ENCODE measurements at places on chromosomes 5 and 9. TPM values are rescaled to one million over a fixed set of nuclear protein-coding genes. Genes with fewer than 3 reads are reported as not detected.

- peak overlapping the region; percentile 57 for H3K4me3 ChIP-seq
- no peaks in the 10 kb centered on the region for H3K27me3 ChIP-seq
- no peaks in the 10 kb centered on the region for H3K36me3 ChIP-seq
- H3K4me1 ChIP-seq = peaks cover 25% of the 10 kb centered on the region
Measured at GRCh38 chr5:65481171-65481581, 544 bp downstream of the ADAMTS6 start.

The GDF9 gene
- total RNA-seq = 0.55 TPM

- DNase-seq = no peak
- no peak overlapping the region for H3K4me3 ChIP-seq
- no peaks in the 10 kb centered on the region for H3K36me3 ChIP-seq
- H3K4me1 ChIP-seq = peaks cover 5% of the 10 kb centered on the region
- no peaks in the 10 kb centered on the region for H3K27me3 ChIP-seq
- H3K27ac ChIP-seq = peak overlapping the region; percentile 26
Measured at GRCh38 chr9:83403527-83404238, 134.5 kb downstream of the FRMD3 start.

- H3K27ac ChIP-seq = no peak overlapping the region
- no peaks in the 10 kb centered on the region for H3K36me3 ChIP-seq
Measured at GRCh38 chr9:111514967-111515366, 10.0 kb upstream of the ZNF483 start.

DNA sequence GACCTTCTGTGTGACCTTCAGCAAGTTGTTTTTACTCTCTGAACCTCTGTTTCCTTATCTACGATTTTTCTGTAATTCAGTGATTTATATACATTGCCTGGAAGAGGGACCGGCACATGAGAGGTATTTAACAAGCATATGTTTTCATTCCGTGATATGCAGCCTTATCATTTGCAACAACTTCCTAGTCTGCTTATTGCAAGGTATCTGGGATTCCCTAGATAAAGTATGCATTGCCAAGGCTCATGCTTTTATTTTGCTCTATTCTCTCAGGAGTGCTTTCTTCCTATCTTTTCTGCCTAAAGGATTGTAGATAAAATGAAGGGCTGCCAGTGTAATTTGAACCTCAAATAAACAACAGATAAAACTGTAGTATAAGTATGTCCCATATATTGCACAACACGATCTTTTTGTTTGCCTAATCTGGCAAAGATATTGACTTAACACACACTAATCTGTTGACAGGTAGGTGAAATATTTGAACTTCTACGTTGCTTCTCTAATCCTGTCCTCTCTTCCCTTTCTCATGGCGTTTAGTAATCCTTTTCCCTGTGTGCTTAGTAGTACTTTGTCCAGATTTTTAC lies 377.2 kb upstream of the TNC start:
- H3K27ac ChIP-seq = no peak overlapping the region
- no peaks in the 10 kb centered on the region for H3K27me3 ChIP-seq
- H3K36me3 ChIP-seq = no peaks in the 10 kb centered on the region
